ENCODE measurements at places on chromosomes 7 and 10. TPM values are rescaled to one million over a fixed set of nuclear protein-coding genes. Genes with fewer than 3 reads are reported as not detected.

CALML3 gene
- not detected for polyA plus RNA-seq

PRSS1 gene
- not detected for polyA plus RNA-seq

DNA sequence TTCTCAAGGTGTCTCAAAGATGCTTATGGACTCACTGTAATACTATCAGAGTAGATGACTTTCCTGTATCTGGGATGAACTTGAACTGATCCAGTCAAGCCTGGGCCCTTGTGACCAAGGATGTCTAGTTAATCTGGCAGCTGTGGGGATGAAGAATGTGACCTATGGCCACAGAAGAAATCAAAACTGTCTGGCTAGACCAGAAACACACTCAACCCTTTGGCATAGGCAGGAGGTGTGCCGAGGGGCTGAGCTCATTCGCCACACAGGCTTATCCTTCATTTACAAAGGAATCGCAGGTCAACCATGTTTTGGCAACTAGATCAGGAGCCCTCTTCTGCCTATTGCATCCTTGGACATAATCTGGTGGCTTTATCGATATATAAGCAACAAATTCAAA lies 110.6 kb downstream of the ATXN7L1 start:
- DNase-seq: no peak

EEF1AKMT2 gene
- polyA plus RNA-seq: 30.5 TPM

DNA sequence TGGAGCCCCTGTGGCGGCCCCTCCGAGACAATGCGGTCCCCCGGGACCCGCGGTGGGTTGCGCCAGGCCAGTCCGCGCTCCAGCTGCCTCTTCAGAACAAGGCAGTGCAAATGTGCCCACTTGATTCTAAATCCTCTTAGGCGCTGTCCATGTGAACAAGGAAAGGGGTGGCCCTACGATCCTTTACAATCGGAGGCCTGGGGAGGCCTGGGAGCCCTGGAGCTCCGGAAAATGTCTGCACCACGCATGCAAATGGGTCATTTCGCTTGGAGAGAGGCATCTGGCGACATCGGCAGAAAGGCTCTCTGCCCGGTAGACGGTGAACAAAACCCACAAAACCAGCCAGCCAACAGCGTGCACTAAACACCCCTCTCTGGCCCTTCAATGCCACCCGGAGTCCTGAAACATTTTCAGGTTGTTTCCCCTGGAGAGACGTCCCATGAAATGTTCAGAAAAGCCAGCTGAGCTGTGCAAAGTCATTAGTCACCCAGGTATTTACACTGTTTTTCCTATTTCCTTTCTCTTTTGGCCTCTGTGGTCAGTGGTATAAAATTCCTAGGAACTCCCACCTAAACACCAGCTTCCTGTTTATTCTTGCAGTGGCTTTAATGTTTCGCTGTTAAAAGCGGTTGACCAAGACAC lies 102.8 kb upstream of the ZNF438 start:
- peak; percentile 16 for DNase-seq

GRCh38 chr10:71801361-71801760 lies 28.0 kb upstream of the VSIR start:
- DNase-seq: no peak

Data from CD4-positive, CD25-positive, alpha-beta regulatory T cell (primary cell).